ENCODE measurements at places on chromosomes 5 and 9.

GRCh38 chr9:3181049-3181953 is 337.4 kb upstream of the PUM3 start:
- DNase-seq: no peak

GRCh38 chr5:134994560-134995156 is 27.0 kb downstream of the CATSPER3 start:
- DNase-seq: no peak

DNA sequence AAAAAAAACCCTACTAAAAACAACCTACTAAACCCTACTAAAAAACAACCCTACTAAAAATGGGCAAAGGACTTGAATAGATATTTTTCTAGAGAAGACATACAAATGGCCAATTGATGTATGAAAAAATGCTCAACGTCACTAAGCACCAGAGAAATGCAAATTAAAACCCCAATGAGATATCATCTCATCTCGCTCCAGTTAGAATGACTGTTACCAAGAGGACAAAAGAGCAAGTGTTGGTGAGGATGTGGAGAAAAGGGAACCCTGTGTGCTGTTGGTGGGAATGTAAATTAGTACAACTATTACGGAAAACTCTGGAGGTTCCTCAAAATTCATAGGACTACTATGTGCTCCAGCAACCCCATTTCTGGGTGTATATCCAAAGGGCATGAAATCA is 10.8 kb downstream of the SDHA start:
- DNase-seq: no peak

DNA sequence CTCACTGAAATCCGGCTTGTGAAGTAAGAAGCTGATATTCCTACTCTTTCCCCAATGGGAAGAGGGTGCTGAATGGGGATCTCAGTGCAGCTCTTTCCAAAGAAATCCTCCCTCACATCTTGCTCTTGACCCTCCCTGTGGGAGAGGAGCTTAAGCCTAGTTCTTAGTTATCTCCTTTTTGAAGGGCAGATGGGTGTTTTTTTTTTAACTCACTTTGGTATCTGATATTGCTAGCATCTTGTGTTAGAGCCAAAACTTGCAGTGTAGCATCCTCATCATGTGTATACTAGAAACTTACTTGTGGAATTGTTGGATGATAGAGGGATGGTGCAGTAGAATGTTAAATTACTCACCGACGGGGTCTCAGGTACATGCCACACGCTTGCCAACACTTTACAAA is 90.2 kb downstream of the F2RL2 start:
- DNase-seq: no peak

DNA sequence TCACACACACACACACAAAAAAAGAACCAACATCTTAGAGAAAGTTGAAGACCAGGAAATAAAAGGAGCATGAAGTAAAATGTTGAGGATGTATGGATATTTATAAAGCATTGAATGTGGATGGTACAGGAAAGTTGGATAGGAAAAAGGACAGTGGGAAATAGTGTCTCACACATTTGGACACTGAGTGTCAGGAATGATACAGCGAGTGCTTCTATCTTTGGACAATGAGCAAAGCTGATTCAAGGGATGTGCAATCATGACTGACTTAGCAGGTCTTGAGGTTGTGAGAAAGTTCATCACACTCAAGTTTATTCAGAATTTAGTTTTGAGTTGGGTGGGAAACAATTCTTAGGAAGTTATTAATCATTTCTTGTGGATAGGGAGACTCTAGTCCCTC is 50.1 kb upstream of the SRP19 start:
- DNase-seq: no peak

DNA sequence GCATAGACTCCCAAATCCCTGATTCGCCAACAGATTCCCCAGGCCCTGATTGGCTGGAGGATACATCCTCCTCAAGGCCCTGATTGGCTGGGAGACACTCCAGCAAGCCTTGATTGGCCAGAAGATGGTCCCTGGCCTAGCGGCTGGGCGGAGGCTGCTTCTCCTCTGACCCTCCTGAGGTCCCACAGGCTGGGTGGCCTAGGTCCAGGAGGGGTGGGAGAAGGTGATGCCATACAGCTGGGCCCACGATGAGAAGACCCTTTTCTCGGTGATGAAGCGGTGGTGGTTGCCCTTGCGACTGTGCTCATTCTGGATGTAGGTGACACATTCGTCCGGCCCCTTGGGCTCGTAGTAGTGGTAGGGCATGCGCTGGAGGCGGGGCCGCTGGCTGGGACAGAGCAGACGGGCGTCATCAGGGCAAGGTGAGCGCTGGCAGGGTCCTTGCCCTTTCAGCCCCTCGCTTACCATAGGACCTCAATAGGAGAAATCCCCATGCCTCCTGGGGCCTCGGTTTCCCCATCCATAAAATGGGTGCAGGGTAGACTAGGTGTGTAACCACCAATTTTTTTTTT is 9.0 kb upstream of the AK1 start:
- DNase-seq: peak; percentile 79

DNA sequence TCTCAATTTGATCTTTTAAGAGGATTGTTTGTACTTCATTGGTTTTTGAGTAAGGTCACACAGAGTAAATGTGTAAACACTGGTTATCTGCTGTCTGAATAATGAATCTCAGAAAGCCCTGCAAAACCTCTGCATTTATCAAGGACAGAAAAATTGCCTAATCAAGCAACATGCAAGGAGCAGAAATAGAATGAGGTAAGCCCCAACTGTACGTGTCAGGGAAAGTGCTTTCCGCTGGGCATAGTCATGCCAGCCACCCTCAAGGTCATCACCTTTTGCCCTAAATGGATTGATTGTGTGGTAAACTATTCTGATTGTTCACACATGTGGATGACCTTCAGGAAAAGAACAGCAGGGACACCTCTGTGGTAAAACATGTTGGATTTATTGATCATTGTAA is 376.9 kb upstream of the KCNN2 start:
- no peak for DNase-seq

DNA sequence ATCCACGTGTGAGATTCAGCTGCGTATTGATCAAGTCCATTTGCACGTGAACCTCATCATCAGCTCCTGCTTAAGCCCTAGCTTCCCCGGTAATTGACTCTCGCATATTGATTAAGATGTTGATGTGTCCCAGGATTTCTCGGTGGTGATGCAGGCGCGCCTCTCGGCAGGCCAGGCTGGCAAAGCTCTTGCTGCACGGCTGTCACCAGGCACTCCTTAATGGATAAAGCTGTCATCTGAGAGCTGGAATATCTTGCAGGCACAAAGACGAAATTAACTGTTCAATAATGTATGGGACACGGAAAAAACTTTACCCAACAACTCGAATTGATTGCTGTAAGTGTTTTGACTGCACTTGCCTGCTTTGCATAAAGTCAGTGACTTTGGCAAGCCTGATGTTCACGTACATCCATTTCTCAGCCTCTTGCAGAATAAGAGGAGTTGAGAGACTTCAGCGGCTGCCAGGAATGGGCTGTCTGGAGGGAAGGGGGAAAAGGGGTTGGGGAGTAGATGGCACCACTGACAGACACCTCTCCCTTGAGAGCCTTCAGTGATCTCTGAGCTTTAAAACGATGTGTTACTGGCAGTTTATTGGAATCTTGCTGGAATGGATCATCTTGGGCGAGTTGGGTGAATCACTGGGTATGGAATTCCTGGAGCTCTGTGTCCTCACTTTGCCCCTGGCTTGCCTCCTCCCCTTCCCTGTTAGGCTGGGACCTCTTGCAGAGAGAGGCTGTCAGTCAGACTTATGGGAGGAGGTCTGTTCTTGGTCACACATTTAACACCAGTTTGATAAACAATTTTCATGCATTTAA is 650.3 kb downstream of the CCDC171 start:
- no peak for DNase-seq

- DNase-seq: no peak
Measured at GRCh38 chr5:102888483-102888882, 133.4 kb downstream of the PAM start.

DNA sequence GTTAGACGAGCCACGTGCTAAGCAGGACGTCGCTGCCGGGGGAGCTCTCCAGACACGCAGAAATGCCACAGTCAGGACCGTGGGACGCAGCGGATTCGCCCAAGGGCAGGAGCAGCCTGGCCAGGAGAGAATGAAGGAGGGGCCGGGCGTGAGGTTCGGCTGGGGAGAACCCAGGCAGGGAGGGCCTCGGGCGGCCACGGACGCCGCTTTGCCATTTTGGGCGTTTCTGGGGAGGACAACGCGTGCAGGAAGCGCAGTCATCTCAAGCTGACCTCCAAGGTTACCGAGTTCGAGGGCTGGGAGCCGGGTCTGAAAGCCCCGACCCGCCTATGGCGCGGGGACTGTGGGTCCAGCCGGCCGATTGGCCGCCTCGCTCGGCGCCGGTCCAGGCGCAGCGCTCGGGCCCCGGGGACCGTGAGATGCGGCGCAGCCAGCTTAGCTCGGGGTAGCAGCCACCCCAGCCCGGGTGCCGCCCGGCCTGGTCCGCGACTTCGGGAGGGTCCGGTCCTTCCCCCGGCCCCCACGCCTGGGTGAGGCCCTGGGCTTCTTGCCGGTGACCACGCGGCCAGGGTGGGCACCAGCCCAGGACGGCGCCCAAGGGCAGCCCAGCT is 760 bp upstream of the MAN1B1 start:
- DNase-seq: no peak

GRCh38 chr5:41636605-41637004 is 126.2 kb upstream of the PLCXD3 start:
- DNase-seq: no peak

All from chondrocyte (in vitro differentiated cells).